ENCODE measurements at places on chromosomes 5 and 9.

GRCh38 chr5:961002-961710 lies 47.4 kb upstream of the NKD2 start:
- DNase-seq, result no peak

DNA sequence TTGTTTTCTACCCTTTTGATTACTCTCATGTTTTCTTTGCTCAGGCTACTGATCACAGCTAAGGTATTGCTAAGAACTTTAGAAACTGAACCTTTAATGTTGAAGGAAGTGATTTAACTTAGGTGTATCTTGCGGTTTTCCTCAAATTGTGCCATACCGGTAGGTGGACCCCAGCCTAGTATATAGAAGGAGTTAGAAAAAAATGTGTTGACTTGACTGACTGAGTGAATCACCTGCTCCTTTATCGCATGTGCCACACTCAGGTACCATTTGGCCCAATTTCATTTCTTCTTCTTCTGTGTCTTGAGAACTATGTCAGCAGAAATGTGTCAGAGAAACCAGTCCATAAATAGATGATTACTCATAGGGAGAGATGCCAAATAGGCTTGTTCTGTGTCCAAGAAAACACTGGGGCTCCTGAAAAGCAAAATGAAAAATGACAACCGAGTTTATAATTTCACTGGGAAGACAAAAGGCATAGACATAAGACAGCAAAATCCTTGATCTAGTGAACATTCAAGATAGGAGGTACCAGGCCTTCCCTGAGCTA lies 19.4 kb downstream of the PLPPR1 start:
- no peak for DNase-seq

- no peak for DNase-seq
Observed at GRCh38 chr9:114392749-114393112, 4.9 kb upstream of the AKNA start.

DNA sequence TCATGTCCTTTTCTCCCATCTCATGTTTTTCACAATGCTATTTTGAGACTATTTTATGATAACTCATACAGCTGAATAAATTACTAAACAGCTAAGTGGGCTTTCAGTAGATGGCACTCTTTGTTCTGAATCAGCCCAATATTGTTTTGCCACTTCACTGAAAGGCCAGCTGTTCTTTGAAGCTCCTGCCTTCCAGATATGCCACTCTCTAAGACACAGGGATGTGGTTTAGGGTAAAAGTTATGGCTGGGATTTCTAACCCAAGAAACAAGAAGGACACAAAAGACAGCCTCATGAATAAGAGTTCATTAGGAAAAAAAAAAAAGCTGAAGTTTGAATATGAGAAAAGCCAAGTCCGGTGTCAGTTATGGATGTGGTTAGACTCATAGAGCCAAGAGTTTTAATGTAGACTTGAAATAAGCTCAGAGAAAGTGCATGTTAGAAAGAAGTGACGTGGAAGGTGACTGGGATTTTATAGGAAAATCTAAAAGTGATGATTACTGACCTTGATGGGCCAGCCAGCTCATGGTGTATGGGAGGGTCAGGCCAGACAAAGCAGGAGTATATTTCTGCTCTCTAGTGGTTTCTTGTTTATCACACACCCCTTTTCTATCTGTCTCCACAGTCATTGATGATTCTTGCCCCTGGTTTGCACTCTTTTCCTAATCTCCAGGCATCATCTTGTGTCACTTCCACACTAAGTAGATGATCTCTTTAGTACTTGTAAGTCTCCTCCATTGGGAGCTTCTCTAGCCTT lies 488.5 kb downstream of the NR2F1-AS1 start:
- no peak for DNase-seq

DNA sequence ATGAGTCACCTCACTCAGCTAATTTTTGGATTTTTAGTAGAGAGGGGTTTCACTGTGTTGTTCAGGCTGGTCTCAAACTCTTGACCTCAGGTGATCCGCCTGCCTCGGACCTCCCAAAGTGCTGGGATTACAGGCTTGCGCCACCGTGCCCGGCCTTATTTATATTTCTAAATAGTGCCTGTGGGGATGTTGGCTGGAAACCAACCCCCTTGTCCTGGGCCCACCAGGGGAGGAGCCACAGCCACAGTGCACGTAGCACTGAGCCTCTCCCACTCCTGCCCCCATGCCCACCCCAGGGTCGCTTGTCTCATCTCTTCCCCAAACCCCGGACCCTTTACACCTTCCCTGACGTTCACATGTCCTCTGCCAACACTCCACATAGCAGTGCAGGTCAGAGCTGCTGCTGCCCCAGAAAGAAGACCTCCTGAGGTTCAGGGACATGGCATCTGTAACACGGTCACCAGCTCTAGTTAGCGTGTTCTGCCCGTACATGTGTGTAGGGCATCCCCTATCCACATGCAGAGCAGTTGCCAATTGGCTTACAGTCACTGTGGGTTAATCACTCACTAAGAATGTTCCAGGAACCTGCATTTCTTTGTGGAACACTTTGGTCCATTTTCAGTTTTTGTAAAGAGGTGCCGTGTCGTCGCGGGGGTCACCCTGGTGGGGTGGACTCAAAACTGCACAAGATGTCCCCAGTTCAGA lies 10.2 kb upstream of the MRPS2 start:
- no peak for DNase-seq

Data from stimulated activated CD8-positive, alpha-beta memory T cell treated with anti-CD3 and anti-CD28 coated beads, Interleukin-15, amount 100 ng/mL, for 24 hours (primary cell).